ENCODE measurements at places on chromosomes 11 and 22. TPM values are rescaled to one million over a fixed set of nuclear protein-coding genes. Genes with fewer than 3 reads are reported as not detected.

OR4A16 gene
- total RNA-seq = not detected

SELENOO gene
- 17.1 TPM for total RNA-seq

TRIM51 gene
- total RNA-seq = not detected

GRCh38 chr11:57735619-57736298 is 5.5 kb upstream of the SELENOH start:
- H3K4me1 ChIP-seq = peaks cover 4% of the 10 kb centered on the region
- H3K27me3 ChIP-seq = no peaks in the 10 kb centered on the region
- no peak overlapping the region for H3K4me3 ChIP-seq

GRCh38 chr11:7638710-7639642 is 34.3 kb downstream of the CYB5R2 start:
- peaks cover 10% of the 10 kb centered on the region for H3K4me1 ChIP-seq
- H3K27ac ChIP-seq = no peak overlapping the region
- no peaks in the 10 kb centered on the region for H3K27me3 ChIP-seq
- H3K36me3 ChIP-seq = peaks cover 64% of the 10 kb centered on the region
- DNase-seq = no peak

GRCh38 chr11:35126879-35127581 is 11.9 kb upstream of the CD44 start:
- no peak overlapping the region for H3K4me3 ChIP-seq
- H3K36me3 ChIP-seq = no peaks in the 10 kb centered on the region
- peaks cover 9% of the 10 kb centered on the region for H3K27me3 ChIP-seq
- H3K27ac ChIP-seq = no peak overlapping the region
- DNase-seq = no peak

DNA sequence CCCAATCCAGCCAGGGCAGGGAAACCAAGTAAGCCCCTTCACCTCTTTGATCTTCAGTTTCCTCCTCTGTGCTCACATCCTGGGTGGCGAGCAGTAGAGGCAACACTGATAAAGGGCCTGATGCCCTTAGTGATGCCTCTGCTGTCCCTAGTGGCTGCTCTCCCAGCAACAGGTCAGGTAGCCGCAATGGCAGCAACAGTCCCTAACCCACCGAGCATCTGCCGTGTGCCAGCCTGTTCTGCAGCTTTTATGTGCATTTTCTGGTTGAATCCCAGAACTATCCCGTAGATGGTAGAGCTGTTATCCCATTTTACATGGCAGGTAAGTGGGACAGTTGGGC is 5.2 kb downstream of the SCYL1 start:
- H3K4me3 ChIP-seq = no peak overlapping the region
- H3K4me1 ChIP-seq = peaks cover 25% of the 10 kb centered on the region
- H3K27me3 ChIP-seq = no peaks in the 10 kb centered on the region
- peak overlapping the region; percentile 73 for H3K27ac ChIP-seq

DNA sequence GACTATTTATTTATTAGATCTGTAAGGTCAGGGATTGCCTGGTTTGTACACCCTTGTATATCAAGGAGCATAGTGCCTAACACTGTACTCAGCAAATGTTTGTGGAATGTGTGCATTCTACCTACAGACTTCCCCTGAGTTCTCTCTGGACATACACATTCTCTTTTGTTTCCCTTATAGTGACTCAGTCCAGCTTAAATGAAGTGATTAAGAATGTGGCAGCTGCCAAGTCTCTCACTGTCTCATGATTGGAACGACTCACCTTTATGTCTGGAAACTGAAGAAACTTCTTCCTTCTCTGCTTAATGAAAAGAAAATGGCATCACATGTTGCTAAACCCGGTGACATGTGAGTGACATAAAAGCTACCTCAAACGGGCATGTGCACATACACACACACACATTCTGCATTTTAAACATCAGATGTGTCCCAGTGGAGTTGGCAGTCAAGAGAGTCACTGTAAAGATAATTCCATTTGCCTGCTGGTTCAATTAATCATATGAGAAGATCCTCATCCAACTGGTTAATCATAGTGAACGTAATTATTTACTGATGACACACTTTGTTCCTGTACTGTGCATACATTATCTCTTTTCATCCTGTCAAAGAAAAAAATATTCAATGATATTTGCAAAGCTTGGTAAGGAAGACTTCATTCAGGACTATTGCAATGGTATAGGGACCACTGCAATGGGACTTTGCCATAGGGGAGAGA is 42.8 kb downstream of the GLYAT start:
- no peaks in the 10 kb centered on the region for H3K4me1 ChIP-seq
- H3K36me3 ChIP-seq = no peaks in the 10 kb centered on the region
- DNase-seq = no peak

DNA sequence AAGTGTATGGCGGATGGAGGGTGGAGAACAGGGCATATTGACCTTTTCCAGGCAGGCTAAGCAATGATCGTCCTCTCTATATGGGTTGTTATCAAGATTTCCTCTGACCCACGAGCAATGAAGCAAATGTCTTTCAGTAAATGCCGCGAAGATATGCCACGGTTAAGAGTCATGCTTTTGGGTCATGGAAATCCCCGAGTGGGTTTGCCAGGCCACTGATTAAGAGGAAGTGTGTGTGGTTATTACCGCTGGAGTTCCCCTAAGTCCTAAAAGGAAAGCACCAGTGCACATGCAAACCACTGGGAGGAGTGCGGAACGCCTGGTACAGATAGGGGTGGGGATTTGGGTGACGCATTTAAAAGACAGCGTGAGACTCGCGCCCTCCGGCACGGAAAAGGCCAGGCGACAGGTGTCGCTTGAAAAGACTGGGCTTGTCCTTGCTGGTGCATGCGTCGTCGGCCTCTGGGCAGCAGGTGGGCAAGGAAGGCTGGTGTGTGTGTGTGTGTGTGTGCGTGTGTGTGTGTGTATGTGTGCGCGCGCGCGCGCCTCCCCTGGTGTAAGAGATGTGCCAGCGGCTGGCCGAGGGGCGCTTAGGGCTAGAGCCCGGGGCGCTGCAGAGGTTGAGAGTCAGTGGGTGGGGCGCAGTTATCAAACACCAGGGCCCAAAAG is at the start of gene BIRC3:
TSS of gene BIRC3 (plus strand) at position 386 of the 669 bp plus-strand sequence. CDS start 7,026 bp downstream, outside the sequence.
- no peak for DNase-seq
- H3K27ac ChIP-seq = peak within 1 kb of the TSS; percentile 84
- peak within 1 kb of the TSS; percentile 81 for H3K4me3 ChIP-seq
- peaks cover 54% of the 10 kb centered on the region for H3K4me1 ChIP-seq
- no peaks in the 10 kb centered on the region for H3K36me3 ChIP-seq

- H3K4me1 ChIP-seq = peaks cover 21% of the 10 kb centered on the region
- H3K27me3 ChIP-seq = peaks cover 4% of the 10 kb centered on the region
- H3K27ac ChIP-seq = no peak overlapping the region
- H3K36me3 ChIP-seq = no peaks in the 10 kb centered on the region
- H3K4me3 ChIP-seq = no peak overlapping the region
These were observed 57.6 kb downstream of the NRXN2 start for GRCh38 chr11:64665411-64665821.

- no peak overlapping the region for H3K27ac ChIP-seq
- no peak for DNase-seq
- H3K27me3 ChIP-seq = peaks cover 32% of the 10 kb centered on the region
- H3K36me3 ChIP-seq = no peaks in the 10 kb centered on the region
- H3K4me3 ChIP-seq = no peak overlapping the region
These were observed 17.8 kb downstream of the KCTD17 start for GRCh38 chr22:37069319-37069718.

DNA sequence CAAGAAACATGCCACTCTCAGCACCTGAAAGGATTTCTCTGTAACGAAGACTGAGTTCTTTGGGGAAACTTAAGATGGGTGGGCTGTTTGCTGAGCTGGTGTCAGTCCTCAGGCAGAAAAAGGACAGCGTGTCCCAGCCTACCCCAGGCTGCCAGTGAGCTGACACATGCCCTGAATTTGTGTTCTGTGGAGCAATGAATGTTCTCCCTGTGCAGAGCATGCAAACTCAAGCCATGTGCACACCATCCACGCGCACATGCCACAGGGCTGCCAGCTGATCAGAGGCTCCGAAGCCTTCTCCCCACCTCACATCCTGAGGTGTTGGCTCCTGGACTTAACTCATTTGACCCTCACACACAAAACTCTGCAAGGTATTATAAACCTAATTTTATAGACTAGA is 104.9 kb downstream of the KCNC1 start:
- no peaks in the 10 kb centered on the region for H3K36me3 ChIP-seq
- DNase-seq = no peak
- H3K4me1 ChIP-seq = peaks cover 6% of the 10 kb centered on the region
- no peaks in the 10 kb centered on the region for H3K27me3 ChIP-seq
- no peak overlapping the region for H3K27ac ChIP-seq

DNA sequence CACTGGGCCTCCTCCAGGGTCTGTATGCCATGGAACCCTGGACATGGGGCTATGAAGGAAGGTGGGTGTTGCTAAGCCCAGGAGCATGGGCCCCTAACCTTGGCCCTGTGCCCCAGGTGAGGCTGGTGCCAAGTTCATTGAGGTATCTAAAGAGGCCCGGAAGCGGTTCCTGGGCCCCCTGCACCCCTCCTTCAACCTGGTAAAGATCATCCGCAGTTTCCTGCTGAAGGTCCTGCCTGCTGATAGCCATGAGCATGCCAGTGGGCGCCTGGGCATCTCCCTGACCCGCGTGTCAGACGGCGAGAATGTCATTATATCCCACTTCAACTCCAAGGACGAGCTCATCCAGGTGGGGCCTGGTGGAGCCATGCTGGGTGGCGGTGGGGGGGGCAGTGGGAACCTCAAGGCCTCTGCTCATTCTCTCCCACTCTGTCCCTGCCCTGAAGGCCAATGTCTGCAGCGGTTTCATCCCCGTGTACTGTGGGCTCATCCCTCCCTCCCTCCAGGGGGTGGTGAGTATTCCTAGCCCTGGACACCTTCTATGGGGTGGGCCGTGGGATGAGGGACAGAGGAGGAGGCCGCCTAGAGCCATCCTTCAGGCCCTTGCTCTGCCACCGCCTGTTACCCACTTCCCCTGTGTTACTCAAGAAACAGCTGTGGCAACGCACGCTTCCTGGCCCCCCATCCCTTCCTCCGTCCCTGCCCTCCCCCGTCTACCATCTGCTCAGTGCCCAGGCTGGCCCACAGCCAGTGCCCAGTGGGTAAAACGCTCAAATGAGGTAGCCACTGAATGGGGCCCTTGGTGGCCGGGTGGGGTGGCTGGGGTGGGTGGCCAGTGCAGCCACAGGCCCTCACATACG is 3.0 kb downstream of the PNPLA2 start:
- H3K27ac ChIP-seq = no peak overlapping the region
- no peak overlapping the region for H3K4me3 ChIP-seq
- peaks cover 6% of the 10 kb centered on the region for H3K36me3 ChIP-seq
- no peaks in the 10 kb centered on the region for H3K27me3 ChIP-seq

GRCh38 chr11:78203184-78203583 is 14.5 kb downstream of the USP35 start:
- H3K27ac ChIP-seq = no peak overlapping the region
- peaks cover 23% of the 10 kb centered on the region for H3K36me3 ChIP-seq
- no peaks in the 10 kb centered on the region for H3K4me1 ChIP-seq
- H3K4me3 ChIP-seq = no peak overlapping the region

GRCh38 chr22:19943082-19944026 is 1.7 kb upstream of the TXNRD2 start:
- H3K27me3 ChIP-seq = no peaks in the 10 kb centered on the region
- peaks cover 56% of the 10 kb centered on the region for H3K4me1 ChIP-seq
- peak overlapping the region; percentile 92 for H3K4me3 ChIP-seq
- peak; percentile 24 for DNase-seq
- H3K36me3 ChIP-seq = peaks cover 1% of the 10 kb centered on the region

Data from chondrocyte (in vitro differentiated cells).